ENCODE measurements at places on chromosomes 5 and 9.

DNA sequence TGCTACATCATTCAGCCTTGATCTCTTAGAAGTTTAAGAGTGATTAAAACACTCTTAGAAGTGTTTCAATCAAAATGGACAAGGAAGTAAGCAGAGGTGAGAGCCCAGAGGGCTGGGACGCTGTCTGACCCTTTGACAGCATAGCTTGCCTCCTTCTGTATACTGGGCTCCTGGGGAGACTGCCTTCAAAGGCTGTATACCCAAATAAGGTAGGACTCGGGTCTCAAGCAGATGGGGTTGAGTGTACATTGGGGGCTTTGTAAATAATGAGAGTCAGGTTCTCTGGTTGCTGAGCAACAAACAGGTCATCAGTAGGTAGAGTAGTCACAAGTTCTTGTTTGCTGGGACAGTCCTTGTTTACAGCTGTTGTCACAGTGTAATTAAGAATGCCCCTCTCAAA, 97.1 kb downstream of the PJA2 start:
- DNase-seq: no peak

DNA sequence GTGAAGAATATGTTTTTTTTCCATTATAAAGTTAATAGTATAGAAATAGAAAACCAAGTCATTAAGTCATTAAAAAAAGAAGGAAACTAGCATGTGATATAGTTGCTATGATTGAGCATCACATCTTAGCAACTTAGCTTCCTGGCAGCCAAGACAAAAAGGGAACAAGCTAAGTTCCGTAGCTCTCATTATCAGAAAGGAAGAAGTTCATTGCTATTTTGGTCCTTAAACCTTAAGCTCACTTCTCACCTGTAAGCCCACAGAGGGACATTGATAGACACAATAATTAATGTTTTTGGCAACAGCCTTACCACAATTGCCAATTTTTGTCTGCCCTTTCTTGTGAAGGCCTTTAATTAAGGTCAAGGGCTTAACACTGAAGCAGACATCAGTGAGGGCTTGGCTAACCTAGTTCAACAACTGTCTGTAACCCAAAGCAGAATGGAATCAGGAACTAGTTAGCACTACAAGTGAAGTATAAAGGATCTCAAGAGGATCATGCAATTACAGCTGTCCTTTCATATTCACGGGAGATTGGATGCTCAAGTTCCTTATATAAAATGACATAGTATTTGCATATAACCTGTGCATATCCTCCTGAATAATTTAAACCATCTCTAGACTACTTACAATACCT, 24.0 kb upstream of the KLF4 start:
- no peak for DNase-seq

GRCh38 chr5:168578538-168579487, at the start of gene PANK3:
PANK3 (minus strand) TSS chr5:168579368; CDS start chr5:168579283, 85 bp downstream.
- DNase-seq: peak; percentile 27

DNA sequence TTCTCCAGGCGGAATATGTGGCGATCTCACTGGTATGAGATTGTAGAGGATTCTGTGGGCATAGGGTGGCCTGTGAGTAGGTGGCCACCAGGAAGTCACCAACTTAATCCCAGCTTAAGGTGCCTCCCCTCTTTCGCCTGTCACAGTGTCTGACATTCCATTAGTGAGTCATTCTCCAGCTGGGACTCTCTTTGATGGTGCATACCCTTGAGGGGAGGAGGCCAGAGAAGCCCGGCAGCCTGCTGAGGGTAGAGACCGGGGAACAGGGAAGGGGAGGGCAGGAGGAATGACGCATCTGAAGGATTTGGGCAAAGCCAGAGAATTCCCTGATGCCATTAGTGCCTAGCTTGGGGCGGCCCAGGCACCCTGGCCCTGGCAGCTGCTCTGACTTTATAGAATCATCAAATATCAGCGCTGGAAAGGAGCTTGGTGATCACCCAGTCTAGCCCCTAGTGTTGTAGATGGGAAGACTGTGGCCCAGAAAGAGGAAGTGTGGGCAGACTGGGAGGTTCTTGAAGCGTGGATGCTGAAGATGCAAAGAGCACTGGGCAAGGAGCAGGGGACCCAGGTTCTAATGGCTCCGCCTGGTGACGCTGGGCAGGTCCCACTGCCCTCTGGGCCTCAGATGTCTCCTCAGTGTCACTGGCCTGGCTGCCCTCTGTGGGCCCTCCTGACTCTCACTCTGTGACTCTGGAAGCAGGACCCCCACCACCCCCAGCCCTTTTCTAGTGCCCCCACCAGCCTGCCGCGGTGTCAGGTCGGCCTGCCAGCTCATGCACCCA, 41.4 kb downstream of the DAB2IP start:
- DNase-seq: no peak

- no peak for DNase-seq
Observed at GRCh38 chr5:38426986-38427950, 129.2 kb downstream of the LIFR start.

DNA sequence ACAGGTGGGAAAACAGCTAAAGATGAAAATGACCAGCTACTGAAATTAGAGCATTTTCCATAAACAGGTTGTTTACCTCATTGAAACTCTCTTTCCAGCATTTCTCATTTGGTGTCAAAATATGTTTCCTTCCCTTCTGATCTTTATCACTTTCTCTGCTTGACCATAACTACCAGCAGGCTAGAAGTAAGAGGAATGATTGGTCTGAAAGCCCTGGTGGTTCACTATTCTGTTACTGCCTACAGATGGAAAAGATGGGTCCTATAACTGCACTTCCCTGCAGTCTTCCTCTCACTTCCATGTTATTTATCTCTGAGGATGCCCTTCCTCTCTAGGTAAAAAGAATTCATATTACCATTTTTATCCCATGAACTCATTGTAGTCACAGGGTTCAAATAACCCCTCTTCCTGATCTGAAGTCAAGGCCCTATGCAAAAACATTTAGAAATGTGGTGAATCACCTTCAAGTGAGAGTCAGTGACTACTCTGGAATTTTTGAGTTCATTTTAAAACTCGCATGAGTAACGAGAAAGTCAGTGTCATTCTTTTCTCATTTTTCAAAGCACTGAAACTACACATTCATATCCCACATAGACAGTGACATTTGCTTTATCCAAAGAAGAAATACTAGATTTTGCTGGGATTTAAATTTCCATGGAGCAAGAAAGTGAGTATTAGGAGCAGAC, 51.7 kb downstream of the ZNF474 start:
- DNase-seq: no peak

DNA sequence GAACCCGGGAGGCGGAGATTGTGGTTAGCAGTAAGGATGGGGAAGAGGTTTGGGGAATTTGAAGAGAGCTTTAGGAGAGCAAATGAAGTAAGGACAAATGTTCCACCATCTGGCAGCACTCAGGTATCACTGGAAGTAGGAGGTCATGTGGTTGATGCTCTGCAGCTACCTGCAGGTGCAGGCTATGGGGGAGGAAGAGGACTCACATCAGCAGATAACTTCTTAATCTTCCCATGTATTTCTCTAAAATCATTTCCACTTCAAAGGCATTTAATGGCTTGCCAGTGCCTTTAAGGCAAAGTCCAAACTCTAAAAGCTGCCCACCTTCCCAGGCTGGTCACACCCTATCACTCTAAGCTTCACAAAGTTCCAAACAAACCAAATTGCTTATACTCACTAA, 8.1 kb upstream of the HAVCR1 start:
- no peak for DNase-seq

DNA sequence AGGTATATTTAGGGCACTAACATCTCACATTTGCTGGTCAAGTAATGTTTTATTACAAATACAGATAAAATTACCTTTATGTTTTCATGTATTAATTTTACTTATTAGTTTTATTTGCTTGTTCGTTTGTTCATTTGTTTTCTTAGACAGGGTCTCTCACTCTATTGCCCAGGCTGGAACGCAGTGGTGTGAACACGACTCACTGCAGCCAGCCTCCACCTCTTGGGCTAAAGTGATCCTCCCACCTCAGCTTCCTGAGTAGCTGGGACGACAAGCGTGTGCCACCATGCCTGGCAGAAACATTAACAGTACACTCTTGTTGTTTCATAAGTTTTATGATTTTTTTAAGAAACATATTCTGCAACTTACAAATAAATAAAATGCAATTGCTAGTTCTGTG, 123.2 kb downstream of the ZNF608 start:
- no peak for DNase-seq

DNA sequence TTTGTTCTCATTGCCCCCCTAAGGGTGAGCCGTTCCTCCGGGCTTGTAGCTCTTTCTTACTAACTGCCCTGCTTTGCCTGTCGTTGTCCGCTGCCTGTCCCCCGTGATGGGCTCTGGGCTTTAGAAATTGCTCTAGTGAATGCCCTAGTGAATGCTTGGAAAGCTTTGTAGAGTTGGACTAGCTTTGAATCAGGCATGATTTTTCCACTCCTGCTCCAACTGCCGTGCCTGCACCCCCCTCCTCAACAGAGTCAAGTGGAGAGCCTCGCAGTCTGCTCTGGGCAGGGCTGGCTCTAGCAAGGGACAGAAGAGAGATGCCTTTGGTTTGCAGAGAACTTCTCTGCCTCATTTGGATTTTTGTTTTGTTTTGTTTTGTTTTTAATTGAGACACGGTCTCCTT, 46.8 kb upstream of the DAB2IP start:
- peak; percentile 49 for DNase-seq

Data from C1 segment of cervical spinal cord (tissue), 14 donors.